GM23248 (cell line): ENCODE measurements at places on chromosomes 6 and 20.

DNA sequence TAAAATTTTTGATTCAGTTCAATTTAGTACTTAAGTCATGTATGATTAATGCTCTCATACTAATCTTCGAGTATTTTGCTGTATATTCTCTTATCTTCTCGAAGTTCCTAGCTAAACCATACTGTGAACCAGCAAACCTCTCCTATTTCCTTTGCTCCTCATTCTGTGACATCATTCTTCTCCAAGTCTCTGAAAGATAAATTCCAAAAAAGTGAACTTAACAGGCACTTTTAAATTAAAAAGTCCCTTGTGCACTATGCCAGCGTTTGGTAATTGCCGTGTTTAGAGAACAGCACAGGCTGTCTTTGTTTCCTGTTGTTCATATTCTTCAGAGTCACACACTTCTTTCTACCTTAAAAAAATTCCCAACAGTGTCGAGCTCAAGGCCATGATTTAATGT is 188.4 kb upstream of the PHACTR1 start:
- DNase-seq = no peak

- DNase-seq = no peak
Observed at GRCh38 chr20:51756653-51757052, 11.5 kb downstream of the ATP9A start.

GRCh38 chr6:160374836-160375560 is 26.8 kb downstream of the SLC22A3 start:
- DNase-seq = no peak

- peak; percentile 4 for DNase-seq
Observed at GRCh38 chr6:87210979-87211378, 55.6 kb downstream of the ZNF292 start.

- no peak for DNase-seq
Observed at GRCh38 chr20:10978019-10978702, 304.4 kb upstream of the JAG1 start.

DNA sequence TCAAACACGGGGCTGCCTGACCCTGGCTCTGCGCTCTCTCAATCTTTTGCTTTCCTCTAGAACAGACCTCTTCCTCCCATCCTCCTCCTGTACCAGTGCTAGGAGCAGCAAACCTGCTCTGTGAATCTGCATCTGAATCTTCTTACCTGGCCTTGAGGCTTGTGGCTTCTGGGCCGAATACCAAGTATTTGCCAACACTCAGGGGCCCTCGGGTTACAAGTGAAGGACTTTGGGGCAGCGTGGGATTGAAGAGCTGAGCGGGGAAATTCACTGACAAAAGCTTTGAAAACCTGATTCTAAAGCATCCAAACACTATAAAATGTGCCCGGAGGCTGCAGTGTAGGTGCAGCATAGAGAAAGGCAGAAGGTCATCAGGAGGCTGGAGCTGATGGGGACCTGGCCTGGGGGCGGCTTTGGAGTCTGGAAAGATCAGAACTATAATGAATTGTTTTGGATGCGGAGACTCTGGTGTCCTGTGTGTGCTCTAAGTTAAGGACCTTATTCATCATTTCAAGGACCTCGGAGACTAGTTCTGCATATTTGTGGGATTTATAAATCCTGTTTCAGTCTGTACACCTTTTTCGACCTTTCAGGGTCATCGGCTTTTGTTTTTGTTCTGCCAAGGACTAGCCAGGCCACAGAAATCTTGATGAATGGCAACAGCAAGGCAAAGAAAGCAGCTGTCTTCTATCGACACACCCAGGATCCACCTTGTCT is 16.4 kb upstream of the IGF2R start:
- DNase-seq = no peak

- peak; percentile 88 for DNase-seq
Observed at GRCh38 chr6:73585566-73586415, 65.0 kb upstream of the EEF1A1 start.

GRCh38 chr6:116173928-116174327 is 48.0 kb upstream of the COL10A1 start:
- DNase-seq = no peak

DNA sequence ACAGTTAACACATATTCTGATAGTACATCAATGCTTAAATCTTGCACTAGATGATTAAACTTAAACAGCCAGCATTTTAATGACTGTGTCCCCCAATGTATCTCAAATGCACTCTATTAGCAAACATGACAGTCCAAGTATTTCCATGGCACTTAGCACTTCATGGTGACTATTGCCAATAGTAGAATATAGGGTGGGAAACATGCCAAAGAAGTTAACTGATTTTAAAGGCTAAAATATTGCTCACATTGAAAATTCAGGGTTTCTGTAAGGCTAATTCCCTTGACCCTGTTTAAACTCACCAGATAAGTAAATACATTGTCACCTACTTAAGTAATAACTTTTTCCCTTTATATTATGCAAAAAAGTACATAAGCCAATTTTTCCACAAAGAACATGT is 266.9 kb downstream of the TBC1D32 start:
- DNase-seq = no peak

GRCh38 chr6:15365273-15365687 is 119.4 kb downstream of the JARID2 start:
- DNase-seq = peak; percentile 92

GRCh38 chr6:79421707-79422484 is 115.3 kb downstream of the LCA5 start:
- DNase-seq = peak; percentile 76

DNA sequence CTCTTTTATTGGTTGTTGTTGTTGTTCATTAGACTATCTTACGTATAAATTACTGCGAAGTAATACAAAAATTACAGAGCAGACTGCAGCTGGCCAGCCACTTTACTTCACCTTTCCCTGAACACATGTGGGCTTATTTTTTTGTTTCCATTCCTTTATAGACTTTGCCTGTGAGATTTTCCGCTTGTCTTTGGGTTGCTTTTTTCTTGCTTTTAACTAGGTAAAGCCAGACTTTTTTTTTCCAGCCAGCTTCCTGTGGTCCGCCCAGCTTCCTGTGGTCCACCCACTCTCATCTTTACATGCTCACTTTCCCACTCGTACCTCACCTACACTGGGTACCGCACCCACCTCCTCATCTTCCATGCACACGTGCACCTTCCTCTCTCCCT is 79.0 kb downstream of the IPCEF1 start:
- DNase-seq = no peak

GRCh38 chr6:139862311-139862710 is 487.9 kb upstream of the CITED2 start:
- DNase-seq = no peak

- DNase-seq = peak; percentile 44
Observed at GRCh38 chr20:51712501-51713212, 55.5 kb downstream of the ATP9A start.

DNA sequence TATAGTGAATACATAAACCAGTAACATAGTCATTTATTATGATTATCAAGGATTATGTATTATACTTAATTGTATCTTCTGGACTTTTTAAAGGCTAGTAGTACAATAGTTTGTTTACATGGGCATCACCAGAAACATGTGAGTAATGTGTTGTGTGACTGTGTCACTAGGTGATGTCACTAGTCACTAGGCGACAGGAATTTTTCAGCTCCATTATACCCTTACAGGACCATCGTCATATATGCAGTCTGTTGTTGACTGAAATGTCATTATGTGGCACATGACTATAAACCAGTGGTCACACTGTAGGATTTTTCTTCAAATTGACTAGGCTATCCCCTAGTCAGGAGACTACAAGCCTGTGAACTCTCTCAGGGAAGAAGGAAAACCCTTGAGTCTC is 86.5 kb upstream of the CENPW start:
- DNase-seq = no peak

GRCh38 chr6:73109659-73110058 is 115.6 kb downstream of the KHDC1L start:
- peak; percentile 7 for DNase-seq

DNA sequence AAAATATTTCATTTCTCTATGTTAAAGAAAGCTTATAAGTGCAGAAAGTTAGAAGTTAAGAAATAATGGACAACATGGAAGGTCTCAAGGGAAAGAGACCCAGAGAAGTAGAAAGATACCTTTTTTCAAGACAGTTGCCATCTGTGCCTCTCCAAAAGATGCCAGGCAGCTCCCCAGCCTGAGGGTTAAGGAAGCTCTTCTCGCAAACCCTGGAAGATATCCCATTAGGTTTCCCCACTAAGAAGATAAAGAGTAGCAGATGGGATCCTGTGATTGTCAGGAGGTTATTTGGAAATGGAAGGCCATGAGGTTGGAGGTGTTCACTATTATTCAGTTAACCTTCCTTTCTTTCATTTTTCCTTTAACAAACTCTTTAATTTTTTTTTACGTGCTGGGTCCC is 110.1 kb upstream of the SIM1 start:
- no peak for DNase-seq

DNA sequence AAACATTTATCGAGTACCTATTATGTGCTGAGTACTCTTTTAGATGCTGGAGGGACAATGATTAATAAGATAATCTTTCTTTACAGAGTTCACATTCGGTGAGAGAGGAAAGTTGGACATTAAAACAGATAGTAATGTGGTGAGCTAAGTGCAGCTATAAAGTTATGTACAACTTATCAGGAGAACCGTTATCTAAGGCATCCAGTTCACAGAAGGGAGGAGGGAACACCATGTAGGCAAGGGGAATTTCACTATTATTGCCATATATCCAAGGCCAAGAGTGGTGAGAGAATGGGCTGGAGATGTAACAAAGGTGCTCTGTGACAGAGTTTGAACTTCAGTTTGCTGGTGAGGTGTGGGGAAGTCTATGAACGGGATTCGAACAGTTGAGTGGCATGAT is 105.8 kb downstream of the CARMIL1 start:
- no peak for DNase-seq

DNA sequence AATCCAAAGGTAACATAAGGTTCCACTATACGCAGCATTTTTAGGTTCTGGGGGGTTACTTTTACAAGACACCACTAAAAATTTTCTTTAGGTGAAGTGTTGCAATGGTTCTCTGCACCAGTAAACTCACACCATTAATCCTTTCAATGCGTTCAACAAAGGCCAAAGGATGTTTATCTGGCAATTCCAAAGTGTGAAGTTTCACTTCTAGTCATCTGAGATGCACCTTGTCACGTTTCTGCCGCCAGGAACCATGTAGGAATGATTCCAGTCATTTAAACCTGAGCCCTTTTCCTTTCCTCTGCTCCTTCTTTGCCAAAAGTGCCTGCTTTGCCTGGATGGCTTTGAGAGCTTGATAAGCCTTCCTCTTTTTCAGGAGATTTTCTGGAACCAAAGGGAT is 54.8 kb downstream of the CD164 start:
- DNase-seq = no peak

GRCh38 chr6:159978291-159979135 is 9.6 kb downstream of the IGF2R start:
- DNase-seq = no peak

GRCh38 chr6:71349976-71350615 is 61.5 kb downstream of the OGFRL1 start:
- DNase-seq = peak; percentile 91

- no peak for DNase-seq
Observed at GRCh38 chr6:69627625-69628024, 169.2 kb downstream of the LMBRD1 start.
